Astrocyte of the cerebellum (primary cell): ENCODE measurements at places on chromosomes 5 and 9.

- no peak for DNase-seq
These were observed 4.3 kb downstream of the ARRDC3 start for GRCh38 chr5:91378752-91379211.

- DNase-seq, result no peak
These were observed 525.8 kb downstream of the AGTPBP1 start for GRCh38 chr9:85215961-85216360.

GRCh38 chr5:34002629-34003328 lies 5.1 kb downstream of the AMACR start:
- DNase-seq, result no peak

DNA sequence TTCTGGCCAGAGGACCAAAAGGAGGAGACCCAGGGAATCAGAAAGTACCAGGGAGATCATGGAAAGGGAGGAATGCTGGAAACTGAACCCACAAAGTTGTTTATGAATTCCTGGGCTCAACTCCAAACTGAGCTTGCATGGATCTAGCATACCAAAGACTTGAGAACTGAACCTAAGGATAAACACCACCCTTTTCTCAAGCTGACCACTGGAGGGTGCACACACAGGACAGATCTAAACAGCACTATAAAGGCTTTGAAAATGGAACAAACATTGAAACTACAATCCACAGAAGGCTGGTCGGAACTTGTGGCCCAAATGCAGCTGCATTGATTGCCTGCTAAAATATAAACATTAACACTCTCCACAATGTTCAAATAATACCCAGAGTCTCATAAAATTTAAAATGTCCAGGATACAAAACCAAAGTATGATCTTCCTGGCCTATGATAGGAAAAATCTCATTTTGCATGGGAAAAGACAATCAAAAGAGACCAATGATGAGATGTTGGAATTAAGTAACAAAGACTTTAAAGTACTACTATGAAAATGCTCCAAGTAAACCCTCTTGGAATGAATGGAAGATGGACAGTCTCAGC lies 15.6 kb upstream of the IRF1 start:
- DNase-seq, result peak; percentile 98

DNA sequence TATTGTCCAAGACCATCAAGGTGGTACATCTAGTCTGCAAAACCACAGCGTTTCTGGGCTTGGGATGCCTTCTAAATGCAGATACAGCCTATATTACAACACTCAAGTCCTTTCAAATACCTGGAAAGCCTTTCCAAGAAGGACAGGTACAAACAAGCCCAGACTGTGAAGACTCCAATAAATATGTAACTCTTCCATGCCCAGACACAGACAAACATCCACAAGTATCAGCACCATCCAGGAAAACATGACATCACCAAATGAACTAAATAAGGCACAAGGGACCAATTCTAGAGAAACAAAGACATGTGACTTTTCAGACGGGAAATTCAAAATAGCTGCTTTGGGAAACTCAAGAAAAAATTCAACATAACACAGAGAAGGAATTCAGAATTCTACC lies 152.7 kb upstream of the POC5 start:
- DNase-seq, result no peak

DNA sequence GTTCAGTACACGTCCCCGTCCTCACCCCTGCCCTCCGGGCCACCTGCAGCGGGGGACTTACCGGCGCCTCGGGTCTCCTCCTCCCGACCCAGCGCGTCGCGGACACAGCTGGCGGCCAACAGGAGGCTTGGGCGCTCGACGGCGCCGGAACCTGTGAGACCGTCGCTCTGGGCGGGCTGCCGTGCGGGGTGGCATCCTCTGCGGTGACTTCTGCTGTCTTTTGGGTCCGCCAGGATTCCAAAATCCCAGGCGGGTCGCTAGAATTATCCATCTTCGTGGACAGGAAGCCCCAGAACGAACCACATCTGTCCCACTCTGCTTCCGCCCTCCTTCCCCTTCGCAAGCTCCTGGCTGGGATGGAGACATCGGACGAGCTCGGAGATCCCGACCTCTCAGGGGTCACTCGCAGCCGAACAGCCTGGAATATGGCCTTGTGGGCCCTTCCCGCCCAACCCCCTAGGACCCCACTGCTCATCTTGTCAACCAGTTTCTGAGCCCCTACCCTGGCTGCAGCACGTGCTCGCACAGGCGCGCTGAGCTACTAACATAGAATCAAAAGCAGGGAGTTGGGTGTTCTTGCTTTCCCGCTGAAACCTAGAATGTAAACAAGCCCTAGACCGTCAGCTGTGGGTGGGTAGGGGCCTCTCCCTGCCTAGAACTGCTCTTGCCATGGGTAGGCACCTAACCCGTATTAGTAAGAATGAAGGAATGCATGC lies 947 bp upstream of the MARCHF3 start:
- no peak for DNase-seq
